Left renal pelvis (tissue), 4 donors: ENCODE measurements at places on chromosomes 11 and 22. TPM values are rescaled to one million over a fixed set of nuclear protein-coding genes. Genes with fewer than 3 reads are reported as not detected.
A peak's percentile ranks its signal among the peaks of the same experiment; 100 is the strongest.

DNA sequence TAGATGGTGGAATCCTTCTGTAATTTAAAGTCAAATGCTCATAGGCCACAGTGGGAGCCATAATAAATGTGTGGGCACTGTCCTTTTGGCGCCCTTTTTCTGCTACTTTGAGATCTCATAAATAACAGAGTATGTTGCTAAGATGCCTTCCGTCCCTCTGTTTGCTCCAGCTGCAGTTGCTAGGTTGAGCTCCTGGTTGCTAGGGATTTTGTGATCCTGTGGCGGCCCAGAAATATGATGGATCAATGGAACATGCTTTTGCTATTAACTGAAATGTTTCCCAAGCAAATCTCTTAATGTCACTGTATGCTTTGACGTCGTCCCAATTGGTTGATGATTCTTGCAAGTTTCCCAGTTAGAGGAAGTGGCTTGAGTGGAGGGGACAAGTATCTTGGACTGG, 53.5 kb downstream of the MYO18B start:
- DNase-seq = no peak

GRCh38 chr11:61347916-61348461, 13.7 kb downstream of the CYB561A3 start:
- no peak for DNase-seq

- DNase-seq = no peak
Measured at GRCh38 chr11:99260696-99261095, 239.9 kb downstream of the CNTN5 start.

DNA sequence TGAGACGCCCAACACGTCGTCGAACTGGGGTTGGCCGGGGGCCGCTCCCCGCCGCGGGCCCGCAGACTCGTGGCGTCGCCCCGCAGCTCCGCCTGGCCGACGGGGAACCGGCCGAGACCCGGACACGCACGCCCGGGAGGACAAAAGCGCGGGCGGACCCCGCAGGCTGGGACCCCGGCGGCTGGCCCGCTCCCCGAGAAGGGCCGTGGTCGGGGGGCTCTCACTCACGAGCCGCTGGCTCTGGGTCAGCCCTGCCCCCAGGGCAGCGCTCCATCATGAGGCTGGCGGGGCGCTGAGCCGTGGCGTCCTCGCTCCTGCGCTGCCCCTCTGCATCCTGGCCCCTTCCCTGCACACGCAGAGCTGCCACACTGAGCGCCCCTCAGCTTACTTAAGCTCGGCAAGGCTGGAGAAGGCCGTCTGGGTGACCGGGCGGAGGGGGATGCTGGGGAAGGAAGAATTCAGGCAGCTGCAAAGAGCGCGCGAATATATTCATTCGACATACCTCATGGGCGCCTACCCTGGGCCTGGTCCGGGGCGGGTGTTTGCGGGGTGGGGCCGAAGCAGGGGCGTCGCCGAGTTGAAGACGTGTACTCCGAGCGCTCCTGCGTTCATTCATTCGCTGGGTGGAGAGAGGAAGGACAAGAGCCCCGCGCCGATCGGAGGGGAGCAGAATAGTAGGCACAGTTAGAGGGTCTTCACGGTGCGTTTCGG, 579 bp upstream of the CYB5R2 start:
- DNase-seq = peak; percentile 46

DNA sequence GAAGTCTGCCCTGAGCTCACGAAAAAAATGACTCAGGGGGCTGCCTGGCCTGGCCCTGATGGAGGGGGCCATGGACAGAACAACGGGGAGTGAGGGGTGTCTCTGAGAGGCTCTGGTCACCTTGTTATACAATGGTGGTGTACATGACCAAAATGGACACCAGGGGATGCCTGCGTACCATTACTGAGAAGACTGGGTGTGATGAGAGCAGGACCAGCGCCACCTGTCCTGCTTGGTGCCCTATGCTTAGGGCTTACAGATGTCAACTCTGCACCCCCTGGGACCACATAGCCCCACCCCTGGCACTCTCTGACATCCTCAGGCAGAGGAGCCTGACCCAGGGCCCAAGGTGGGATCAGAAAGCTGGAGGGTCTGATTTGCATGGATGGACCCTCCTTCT, 104.8 kb downstream of the ZNF280B start:
- DNase-seq = no peak

DNA sequence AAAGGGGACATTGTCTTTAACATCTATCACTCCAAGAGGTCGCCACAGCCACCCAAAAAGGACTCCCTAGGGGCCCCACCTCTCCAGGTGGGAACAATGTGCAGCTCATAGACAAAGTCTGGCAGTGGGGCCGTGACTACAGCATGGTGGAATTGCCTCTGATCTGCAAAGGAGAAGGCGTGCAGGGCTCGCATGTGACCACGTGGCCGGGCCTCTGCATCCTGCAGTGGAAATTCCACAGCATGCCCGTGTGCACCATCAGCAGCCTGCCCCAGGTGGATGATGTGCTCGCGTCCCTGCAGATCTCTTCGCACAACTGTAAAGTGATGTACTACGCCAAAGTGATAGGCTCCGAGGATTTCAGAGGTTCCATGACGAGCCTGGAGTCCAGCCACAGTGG, 18.5 kb downstream of the ALKBH3 start:
- no peak for DNase-seq

GRCh38 chr11:102188488-102188887, 78.2 kb downstream of the YAP1 start:
- DNase-seq = no peak

- DNase-seq = no peak
Measured at GRCh38 chr22:48855593-48856307, 971.9 kb downstream of the BRD1 start.

GRCh38 chr11:17208257-17208999, 642 bp upstream of the PIK3C2A start:
- peak; percentile 66 for DNase-seq

OSBP2 gene
- polyA plus RNA-seq = 6.0 TPM

TTC36 gene
- polyA plus RNA-seq = 0.91 TPM

ALDH3B1 gene
- polyA plus RNA-seq = 1.4 TPM

OR51E2 gene
- 0.76 TPM for polyA plus RNA-seq

LDHAL6A gene
- 1.3 TPM for polyA plus RNA-seq

PLCB3 gene
- polyA plus RNA-seq = 14.3 TPM

PLA2G3 gene
- 0.20 TPM for polyA plus RNA-seq

APLNR gene
- polyA plus RNA-seq = 86.7 TPM

FOLR3 gene
- polyA plus RNA-seq = not detected
